NCI-H1930 (cell line): ENCODE measurements at places on chromosomes 13 and 19.

GRCh38 chr13:77720988-77721387 is 23.5 kb downstream of the SLAIN1 start:
- no peak for DNase-seq

DNA sequence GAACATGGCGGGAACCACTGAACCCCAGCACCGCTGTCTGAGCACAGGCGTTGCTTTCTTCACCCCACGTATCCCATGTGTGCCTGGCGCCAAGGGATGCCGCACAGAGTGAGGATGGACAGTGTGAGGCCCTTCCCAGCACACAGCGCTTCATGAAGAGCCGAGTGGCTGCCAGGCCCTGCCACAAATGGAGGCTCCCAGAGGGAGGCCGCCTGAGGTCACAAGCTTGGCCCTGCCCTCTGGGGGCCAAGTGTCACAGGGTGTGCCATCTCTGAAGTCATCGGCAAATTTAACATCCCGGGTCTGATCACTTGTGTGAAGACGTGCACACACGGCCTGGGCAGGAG is 24.4 kb downstream of the MPND start:
- no peak for DNase-seq

DNA sequence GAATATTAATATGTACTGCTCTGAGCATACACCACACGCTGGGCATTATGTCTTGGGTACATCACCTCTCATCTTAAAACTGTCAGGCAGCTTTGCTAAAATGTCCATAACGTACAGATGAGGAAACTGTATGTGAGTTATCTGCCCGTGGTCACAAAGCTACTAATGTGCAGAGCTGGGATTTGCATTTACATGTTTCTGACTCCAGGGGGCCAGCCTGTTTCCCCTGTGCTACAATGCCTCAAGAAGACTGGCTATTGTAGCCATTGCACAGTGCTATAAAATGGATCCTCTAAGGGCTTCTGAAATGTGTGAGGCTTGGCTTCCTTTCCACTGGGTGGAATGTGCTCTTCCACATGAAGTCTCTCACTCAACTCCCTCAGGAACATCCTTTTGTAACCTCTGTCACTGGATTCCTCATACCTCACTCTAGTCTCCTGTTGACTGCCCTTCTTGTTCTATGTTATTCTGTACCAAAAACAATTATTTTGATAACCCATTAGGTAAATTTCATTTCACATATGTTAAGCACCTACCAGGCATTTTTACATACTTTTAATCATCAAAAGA is 95.6 kb upstream of the HTR2A start:
- no peak for DNase-seq

GRCh38 chr19:13790354-13790753 is 4.9 kb upstream of the ZSWIM4 start:
- DNase-seq, result no peak

DNA sequence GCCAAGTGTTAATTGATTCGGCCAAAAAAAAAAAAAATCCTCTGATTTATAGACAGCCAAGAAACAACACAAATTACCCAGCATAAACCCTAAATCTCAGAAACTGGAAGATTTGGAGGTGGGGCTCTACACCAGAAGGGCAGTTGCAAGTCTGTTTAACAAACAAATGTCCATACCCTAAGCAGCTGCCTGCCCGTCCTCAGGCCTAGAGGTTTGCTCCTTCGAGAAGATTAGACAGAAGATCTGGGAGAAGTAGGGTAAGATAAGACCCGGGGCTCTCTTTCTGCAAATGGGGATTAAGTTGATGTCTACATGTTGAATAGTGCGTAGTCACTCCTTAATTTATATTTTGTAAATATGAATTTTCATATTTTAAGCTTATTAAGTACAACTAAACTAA is 3.4 kb upstream of the N4BP2L1 start:
- no peak for DNase-seq

GRCh38 chr19:24141612-24142011 is 54.6 kb downstream of the ZNF254 start:
- no peak for DNase-seq

GRCh38 chr13:23754997-23755396 is 134.2 kb downstream of the MIPEP start:
- DNase-seq, result no peak

DNA sequence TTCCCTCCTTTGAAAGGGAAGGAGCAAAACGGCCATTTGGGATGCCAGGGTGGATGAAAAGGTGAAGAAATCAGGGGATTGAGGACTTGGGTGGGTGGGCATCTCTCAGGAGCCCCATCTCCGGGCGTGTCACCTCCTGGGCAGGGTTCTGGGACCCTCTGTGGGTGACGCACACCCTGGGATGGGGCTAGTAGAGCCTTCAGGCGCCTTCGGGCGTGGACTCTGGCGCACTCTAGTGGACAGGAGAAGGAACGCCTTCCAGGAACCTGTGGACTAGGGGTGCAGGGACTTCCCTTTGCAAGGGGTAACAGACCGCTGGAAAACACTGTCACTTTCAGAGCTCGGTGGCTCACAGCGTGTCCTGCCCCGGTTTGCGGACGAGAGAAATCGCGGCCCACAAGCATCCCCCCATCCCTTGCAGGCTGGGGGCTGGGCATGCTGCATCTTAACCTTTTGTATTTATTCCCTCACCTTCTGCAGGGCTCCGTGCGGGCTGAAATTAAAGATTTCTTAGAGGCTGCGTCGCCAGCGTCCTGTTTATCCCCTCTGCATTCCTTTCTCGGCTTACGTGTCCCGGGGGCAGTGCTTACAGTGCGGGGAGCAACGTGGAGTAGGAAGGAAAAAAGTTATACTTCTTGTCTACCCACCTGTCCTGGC is 15.2 kb upstream of the S1PR4 start:
- peak; percentile 24 for DNase-seq

DNA sequence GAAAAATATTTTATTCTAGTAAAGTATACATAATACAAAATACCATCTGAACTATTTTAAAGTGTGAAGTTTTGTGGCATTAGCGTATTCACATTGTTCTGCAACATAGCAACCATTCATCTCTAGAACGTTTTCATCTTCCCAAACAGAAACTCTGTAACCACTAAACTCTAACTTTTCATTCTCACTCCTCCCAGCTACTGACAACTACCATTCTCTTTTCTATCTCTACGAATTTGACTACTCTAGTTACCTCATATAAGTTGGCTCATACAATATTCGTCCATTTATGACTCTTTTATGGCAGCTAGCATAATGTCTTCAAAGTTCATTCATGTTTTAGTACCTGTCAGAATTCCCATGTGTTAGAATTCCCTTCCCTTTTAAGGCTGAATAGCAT is 150.5 kb upstream of the MIR17HG start:
- no peak for DNase-seq

GRCh38 chr19:49953416-49953815 is 7.6 kb downstream of the SIGLEC11 start:
- DNase-seq, result no peak

GRCh38 chr19:49073514-49074378 is 1.2 kb upstream of the KCNA7 start:
- peak; percentile 26 for DNase-seq

DNA sequence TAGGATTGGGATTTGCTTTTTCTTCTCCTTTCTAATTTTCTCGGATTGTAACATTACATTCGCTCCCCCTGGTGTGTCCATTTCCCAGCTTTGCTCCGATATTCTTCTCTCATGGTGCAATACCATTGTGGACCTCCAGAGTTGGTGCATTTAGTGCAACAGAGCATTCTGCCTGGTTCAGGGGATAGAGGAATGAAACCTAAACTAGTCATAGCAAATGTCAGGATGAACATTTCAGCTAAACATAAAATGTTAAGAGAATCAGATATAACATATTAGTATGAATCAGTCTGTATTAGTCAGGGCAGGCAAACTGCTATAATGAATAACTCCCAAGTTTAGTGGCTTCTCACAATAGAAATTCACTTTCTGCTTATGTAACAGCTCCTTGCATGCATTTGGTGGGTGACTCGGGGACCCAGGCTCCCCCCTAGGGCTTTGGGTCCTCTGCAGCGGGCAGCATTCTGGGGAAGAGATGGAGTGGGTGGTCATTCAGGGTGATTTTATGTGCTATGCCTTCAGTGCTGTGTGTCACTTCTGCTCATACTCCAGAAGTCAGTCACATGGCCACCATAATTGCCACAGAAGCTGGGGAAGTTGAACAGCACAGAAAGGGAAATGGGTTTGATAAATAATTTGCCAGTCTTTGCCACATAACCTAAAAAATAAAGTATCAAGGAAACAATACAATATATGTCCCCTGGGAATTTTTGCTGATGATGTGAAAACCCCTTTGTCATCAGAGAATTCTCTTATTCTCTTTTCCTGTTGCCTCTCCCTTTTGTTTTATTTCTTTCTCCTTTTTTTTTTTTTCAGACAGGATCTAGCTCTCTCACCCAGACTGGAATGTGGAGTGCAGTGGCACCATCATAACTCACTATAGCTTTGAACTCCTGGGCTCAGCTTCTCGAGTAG is 111.0 kb downstream of the HSPH1 start:
- DNase-seq, result no peak

GRCh38 chr19:14432791-14433553 is at the start of gene PKN1:
Gene PKN1 (plus strand): TSS chr19:14433306. CDS start chr19:14433522, 216 bp downstream.
- DNase-seq, result peak; percentile 71

GRCh38 chr13:66405908-66406802 is 824.0 kb downstream of the PCDH9 start:
- no peak for DNase-seq

GRCh38 chr19:46776927-46777911 is 11.2 kb downstream of the SLC1A5 start:
- no peak for DNase-seq

GRCh38 chr19:12996406-12997094 is 1.3 kb downstream of the NFIX start:
- no peak for DNase-seq

GRCh38 chr13:75985132-75985531 is 349.0 kb downstream of the LMO7 start:
- no peak for DNase-seq

DNA sequence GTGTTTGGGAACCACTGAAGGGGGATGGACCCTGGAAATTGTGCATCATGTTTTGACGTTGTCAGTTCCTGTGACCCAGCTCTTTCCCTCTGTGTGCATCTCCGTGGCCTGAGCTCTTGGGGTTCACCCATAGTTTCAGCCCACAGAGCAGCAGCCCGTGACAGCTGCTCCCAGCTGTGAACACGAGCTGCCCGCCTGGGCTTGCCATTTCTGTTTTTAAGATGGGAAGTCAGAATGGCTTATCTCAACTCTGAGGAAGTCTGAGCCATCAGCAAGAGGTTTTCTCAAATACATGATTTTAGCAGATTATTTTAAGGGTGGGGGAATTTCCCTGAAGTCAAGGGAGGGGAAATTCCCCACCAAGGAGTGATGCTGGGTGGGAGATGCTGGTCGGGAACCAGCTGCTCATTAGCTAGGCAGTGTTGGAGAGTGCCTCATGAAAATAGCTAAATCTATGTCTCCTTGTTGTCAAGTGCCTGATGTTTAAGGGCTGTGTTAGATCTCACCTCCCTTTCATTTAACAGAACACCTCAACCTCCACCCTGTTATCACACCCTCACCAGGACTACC is 34.8 kb upstream of the C1QTNF9 start:
- no peak for DNase-seq

- DNase-seq, result no peak
Measured at GRCh38 chr19:5991244-5991838, 13.4 kb upstream of the RANBP3 start.

GRCh38 chr13:110433014-110433413 is 125.9 kb downstream of the COL4A2 start:
- no peak for DNase-seq

- no peak for DNase-seq
Measured at GRCh38 chr19:49435670-49436069, 5.7 kb downstream of the SLC17A7 start.

DNA sequence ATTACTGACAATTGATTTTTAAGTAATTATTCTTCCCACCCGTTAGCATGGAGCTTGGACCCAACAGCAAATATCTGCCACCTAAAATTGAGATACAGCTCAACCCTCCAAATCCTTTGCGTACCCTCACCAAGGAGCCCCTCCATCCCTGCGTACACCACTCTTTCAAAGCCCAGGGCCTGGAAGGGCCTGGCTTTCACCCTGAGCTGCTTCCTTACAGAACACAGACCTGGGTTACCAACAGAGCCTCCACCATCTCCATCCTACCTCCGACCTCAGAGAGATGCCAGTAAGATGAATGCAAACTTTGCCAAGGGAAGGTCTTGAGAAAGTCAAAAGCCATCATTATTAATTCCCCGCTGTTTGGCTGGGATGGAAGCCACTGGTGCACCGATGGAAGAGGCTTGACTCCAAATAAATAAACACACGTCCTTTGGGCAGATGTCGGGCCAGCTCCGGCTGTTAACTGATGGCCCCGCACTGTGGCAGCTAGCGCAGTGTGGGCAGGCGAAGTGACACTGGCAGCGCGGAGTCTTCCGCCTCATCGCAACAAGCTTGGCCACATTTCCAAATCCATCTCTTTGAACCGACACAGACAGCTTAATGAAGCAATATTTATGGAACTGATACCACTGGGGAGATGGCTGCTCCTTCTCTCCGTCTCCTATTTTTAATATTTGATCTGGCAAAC is 150.2 kb upstream of the VSTM2B start:
- DNase-seq, result no peak

GRCh38 chr13:110316196-110316595 is 9.1 kb downstream of the COL4A2 start:
- no peak for DNase-seq

GRCh38 chr19:57566396-57567265 is 7.0 kb upstream of the ZNF550 start:
- DNase-seq, result no peak

DNA sequence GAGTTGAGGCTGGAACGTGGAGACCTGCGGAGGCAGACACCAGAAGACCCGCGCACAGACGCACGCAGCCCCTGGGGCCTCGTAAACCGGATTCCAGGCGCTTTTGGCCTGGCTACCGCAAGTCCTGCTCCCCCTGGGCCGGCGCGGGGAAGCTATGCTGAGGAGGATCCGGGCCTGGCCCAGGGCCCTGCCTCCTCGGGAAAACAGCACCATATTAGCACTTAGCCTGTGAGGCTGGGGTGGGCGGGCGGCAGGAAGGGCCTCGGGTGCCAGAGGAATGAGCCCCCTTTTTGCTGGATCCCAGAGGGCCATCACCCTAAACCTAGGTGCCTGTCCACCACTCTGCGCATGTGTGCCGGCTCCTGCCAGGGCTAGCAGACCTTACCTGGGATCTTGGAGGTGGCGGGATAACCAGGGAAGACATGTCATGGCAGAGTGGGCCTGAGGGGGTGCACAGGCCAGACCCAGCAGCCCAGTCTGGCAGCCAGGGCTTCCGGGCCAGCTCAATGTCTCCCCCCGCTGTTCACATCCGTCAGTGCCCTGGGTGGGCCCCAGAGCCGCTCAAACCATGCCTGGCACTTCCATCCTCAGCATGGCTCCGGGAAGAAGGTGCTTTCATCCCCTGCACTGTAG is 7.3 kb downstream of the ELOF1 start:
- DNase-seq, result no peak

GRCh38 chr13:28751175-28751960 is 32.6 kb upstream of the SLC46A3 start:
- DNase-seq, result no peak

GRCh38 chr13:78540058-78540457 is 63.3 kb downstream of the POU4F1 start:
- DNase-seq, result no peak

GRCh38 chr19:16850133-16850532 is 20.9 kb downstream of the SIN3B start:
- no peak for DNase-seq

- no peak for DNase-seq
Measured at GRCh38 chr13:40580566-40581276, 85.7 kb downstream of the FOXO1 start.
